ENCODE measurements at places on chromosomes 16 and 17.

GRCh38 chr16:88844419-88845036 lies 12.2 kb downstream of the GALNS start:
- no peak for DNase-seq

GRCh38 chr17:8916466-8916865 lies 49.0 kb upstream of the PIK3R6 start:
- DNase-seq: no peak

- no peak for DNase-seq
Observed at GRCh38 chr16:7745276-7745675, 412.6 kb downstream of the RBFOX1 start.

DNA sequence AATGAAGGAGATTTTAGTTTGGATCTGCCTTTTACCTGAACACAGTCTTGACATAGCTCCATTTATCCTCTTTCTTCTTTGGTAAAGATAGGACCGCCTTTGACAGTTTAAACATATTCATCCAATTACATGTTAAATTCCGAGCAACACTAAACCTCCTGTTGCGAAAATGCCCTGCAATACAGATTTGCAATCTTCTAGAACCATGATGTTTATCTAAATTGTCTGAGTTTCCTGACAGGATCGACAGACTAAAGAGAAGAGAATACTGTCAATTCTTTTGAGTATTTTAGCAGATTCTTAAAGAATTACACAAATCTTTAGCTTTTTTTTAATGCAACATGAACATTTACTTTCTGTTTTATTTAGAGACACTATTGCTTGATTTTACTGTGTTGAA lies 1145.5 kb downstream of the CDH11 start:
- DNase-seq: no peak

GRCh38 chr17:64579917-64580316 lies 73.1 kb downstream of the CEP95 start:
- DNase-seq: no peak

GRCh38 chr17:74332763-74333283 lies 6.8 kb downstream of the KIF19 start:
- DNase-seq: no peak

DNA sequence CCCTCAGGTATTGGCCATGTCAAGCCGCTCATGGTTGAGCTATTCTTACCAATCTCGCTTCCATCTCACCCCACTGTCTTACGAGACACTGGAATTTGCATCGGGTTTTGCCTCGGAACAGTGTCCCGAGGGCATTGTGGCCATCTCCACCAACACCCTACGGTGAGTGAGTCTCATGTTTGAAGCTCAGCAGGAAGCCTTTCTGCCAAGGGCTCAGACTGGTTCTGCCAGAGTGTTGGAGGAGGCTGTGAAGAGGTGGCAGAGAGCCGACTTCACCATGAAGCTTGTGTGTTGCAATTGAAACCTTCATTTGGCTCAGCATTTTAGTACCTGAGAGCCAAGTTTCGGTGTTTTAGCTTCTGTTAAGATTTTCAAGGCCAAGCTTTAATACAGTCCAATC lies 38.0 kb downstream of the SF3B3 start:
- DNase-seq: no peak

- no peak for DNase-seq
Observed at GRCh38 chr16:87333101-87333500, 15.9 kb upstream of the C16orf95 start.

- DNase-seq: no peak
Observed at GRCh38 chr16:67674851-67675578, 8.4 kb downstream of the C16orf86 start.

DNA sequence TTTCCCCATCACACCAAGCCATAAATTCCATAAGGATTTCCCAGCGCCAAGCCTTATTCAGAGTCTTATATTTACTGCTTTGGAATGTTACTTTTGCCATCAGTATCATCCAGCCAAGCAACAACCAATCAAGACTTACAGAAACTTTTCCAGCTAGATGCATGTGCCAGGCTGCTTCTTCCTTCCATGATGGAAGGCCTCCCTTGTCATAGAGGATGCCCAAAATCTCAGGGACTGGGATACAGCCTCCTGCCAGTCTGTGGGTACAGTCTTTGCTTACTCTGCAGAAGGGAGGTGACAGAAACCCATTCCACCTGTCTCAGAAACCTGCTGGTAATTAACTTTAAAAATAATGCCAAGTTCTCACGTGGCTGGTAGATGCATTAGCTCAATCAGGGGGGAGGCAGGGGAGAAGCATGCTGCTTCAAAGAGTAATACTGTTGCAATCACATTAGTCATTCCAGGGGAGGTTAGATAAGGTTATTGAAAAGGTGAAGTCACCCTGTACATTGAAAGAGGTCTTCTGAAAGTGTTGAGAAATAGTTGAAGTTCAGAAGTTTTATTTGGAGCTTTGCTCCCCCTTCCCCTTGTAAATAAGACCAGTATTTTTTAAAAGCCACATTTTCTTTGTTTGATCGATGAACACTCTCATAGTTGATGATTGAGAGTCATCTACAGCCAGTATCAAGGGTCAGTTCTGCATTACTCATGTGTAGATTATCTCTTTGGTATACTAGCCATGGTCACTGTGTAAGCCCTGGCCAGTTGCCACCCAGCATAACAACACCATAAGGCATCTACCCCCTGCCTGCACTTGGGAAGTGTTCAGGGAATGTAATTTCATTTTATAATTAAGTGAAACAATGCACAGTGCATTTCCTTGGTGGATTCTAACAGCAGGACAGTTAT lies 22.2 kb downstream of the HLF start:
- peak; percentile 92 for DNase-seq

DNA sequence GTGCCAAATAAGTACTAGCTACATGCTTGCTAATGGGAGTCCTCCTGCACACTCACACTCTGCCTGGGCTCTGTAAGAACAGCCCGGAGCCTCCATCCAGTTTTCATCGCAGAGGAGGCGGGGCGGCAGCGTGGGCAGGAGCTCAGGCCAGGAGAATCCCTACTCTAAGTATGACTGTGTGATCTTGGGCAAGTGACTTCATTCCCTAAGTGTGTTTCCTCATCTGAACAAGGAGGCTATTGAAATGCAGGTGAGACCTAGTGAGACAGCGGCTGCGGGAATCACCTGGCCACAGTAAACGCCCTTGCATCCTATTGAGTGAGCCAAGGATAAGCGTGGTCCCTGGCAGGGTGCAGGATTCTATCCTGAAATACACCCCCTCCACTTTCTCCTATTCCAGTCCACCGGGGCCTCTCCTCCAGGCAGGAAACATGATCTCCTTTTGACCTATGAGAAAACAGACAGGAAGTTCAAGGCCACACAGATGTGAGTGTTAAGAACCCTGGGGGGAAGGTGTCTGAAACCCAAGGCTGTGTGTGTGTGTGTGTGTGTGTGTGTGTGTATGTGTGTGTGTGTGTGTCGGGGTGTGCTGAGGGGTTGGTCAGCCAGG lies 5.2 kb upstream of the RAI1 start:
- peak; percentile 77 for DNase-seq

- DNase-seq: no peak
Observed at GRCh38 chr17:3947318-3947810, 16.9 kb downstream of the ATP2A3 start.

- DNase-seq: no peak
Observed at GRCh38 chr17:76930107-76930506, 61.9 kb downstream of the MGAT5B start.

- DNase-seq: peak; percentile 65
Observed at GRCh38 chr17:42180922-42181850, at the start of gene KCNH4. TSS of gene KCNH4 (minus strand) at chr17:42181142. CDS start at chr17:42180945, 197 bp downstream.

DNA sequence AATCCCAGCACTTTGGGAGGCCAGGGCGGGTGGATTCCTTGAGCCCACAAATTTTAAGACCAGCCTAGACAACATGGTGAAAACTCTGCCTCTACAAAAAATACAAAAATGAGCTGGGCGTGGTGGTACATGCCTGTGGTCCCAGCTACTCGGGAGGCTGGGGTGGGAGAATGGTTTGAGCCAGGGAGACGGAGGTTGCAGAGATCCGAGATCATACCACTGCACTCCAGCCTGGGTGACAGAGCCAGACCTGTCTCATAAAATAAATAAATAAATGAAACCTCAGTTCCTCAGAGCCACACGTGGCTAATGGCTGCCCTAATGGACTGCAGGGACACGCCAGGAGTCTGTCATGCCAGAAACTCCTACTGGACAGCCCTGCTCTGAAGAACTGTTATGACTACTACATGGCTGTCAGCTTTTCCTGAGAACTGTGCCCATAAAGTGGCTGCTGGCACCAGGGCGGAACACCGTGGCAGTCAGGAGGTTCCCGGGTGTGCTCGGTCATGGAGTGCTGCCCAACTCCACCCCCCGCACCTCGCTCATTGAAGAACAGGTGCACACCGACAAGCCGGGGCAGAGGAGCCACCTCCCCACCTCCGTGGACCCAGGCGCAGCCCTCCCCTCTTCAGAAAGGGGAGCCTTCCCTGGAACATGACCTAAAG lies 4.3 kb downstream of the TMEM11 start:
- DNase-seq: peak; percentile 71

DNA sequence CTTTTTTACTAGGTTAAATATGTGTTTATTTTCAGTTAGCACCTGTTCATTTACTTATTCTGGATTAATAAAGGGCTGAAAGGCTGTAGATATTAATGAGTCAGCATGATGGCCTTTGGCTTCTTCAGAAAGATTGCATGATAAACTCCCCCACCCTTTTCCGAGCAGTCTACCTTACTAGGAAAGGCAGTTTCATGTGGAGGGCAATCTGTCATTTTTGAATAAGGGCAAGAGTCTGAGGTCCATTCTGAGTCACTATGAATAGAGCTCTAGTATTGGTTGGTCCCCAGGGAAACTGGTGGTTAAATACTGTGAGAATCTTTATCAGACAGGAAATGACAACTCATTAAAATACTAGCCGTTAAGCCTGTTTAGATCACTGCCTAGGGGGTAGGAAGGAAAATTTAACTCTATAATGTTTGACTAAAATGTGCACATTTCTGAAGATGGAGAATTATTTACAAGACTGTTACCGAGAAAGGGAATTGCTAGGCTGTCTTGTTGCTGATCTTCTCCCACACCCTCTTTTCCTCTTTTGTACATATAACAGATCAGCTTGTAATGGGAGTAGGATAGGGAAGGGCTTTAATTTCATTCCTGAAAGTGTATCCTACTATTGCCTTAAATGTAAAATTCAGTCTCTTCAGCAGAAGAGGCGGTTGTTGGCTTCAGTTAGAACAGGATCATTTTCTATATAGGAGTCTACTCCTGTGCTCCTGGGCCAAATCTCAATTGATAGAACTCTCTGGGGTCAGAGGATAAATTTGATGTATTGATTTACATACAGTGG lies 63.3 kb downstream of the TUBD1 start:
- DNase-seq: peak; percentile 100

DNA sequence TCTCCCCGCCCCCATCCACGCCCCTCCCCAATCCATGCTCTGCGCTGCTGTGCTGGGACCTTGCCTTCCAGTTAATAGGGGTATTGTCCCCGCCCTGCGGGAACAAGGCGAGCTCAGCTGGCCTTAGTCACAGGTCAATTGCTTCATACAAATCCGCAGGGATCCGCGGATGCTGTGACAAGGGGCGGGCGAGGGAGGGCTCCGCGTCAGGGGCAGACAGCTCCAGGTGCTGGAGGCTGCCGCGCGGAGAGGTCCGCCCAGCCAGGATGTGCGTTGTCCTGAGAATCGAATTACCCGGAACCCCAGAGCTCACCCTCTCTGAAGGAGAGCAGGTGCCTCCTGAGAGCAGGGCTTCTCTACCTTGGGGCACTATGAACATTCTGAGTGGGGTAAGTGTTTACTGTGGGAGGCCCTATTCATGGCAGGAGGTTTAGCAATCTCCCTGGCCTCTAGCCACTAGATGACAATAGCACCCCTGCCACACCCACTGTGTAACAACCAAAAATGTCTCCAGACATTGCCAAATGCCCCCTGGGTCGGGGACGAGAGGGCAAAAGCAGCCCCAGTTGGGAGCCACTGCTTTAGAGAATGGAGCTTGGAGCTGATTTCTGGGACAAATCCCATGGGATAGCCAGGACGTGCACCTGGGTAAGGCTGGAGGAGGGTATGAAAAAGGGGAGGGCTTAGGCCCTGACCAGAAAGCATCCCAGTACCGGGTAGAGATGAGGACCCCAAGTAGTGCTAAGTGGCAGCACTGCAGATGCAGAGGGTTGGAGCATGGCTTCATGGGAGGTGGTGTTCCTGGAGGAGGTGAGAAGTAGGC lies 138.2 kb downstream of the CYLD start:
- DNase-seq: peak; percentile 43

DNA sequence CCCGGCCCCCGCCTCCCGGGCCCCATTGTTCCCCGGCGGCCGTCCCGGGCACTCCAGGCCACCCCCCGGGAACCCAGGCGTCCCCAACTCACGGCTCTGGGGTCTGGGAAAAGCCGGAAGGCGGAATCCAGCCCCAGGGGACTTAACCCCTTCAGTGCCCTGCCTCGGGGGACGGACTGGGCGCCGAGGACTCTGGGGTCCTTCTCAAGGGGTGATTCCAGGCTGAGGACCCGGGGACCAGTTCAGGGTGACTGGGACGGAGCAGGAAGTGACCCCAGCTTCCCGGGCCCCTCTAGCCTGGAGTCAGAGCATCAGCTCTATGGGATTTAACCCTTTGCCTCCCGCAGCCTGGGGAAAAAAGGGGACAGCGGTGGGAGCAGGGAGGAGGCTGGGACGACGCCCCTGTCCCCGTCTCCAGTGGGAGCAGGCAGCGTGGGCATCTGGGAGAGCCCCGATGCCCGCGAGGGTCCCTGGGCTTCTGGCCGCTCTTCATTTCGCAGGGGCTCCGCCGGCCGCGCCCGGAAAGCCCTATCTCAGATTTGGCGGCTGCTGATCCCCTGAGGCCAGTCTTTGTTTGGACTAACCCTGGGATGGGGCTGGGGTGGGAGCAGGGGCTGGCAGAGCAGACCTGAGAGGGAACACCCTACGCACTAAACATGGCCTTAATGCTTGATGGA lies at the start of gene ZNF629:
ZNF629 (minus strand) TSS at position 270 of the 677 bp plus-strand sequence. CDS start 2,723 bp downstream, outside the sequence.
- peak; percentile 69 for DNase-seq

DNA sequence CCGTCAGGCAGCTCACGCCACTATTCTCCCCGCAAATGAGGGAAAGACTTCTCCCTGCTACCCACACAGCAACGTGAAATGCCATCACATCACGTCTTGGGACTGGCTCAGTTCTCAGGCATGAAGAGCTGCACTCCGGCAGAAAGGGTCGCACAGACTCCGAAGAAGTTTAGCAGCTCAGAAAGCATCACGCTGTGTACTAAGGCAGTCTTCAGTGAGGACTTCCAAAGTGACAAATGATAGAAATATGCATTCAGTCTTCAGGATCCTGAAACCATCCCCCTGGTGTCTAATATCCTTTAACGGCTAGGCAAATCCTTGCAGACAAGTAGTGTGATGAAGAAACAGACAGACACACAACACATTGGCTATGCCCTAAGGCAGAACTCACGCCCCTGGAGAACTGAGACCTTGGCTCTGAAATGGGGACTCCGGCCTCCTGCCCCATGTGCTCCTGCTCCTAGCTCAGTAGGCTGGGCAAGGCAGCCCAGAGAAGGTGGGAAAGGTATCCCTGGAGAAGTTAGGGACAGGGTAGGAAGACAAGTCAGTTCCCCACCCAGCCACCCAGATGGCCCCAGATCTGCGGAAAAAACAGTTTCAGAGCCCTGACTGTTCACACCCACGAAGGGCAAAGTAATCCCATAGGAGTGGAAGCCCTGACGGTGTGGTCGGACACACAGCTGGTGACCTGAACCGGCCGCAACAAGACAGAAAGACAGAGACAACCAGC lies 1.6 kb downstream of the XYLT1 start:
- DNase-seq: peak; percentile 26

All from kidney tubule cell (primary cell).